Vagina (tissue), 2 donors: ENCODE measurements at places on chromosomes 6 and 20.

GRCh38 chr6:116866281-116866871 lies 10.7 kb upstream of the RFX6 start:
- DNase-seq, result no peak

DNA sequence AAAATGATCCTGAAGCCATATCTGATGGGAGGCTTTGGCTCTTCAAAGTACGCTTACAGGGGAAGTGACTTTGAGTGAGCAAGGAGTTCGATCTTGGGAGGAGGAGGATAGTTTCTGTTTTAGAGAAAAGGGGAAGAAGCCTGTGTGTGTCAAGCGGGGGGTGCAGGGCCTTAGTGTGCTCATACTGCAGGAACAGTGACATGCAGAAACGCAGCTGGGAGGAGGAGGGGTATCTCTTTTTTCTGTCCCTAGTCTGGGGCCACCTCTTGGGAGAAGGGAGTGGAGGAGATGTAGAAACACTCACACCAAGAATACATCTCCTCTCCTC lies 19.8 kb downstream of the SIRPD start:
- no peak for DNase-seq

DNA sequence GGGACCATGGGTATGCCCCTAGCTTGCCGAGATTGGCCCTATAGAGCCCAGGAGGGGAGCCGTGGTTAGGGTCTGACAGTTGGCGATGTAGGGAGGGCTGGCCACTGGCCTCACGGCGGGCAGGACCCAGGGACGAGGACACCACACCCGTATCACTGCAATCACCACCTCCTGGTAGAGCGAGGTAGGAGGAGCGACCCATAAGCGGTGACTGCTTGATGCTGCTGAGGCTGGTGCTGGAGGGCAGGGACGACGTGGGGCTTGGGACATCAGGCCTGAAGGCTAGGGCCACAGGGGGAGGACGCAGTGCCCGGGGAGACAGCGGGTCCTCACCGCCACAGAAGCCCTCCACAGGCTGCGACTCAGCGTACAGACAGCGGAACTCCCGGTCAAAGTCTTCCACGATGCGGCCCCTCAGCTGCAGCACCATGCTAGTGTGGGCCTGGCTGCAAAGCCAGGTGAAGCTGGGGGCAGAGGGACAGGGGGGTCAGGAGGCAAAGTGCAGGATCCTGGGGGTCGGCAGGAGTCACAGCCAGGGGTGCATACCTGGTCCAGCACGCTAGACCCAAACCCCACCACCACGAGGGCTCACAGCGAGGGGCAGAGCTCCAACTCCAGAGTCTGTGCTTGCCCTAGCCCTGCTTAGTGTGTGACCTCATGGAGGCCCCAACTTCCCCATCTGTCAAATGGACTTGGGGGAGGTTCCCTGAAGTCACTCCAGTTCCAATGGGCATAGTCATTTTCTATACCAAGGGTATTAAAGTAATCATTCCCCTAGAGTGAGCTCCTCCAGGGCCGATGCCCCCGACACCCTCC lies 3.1 kb upstream of the EIF6 start:
- no peak for DNase-seq

DNA sequence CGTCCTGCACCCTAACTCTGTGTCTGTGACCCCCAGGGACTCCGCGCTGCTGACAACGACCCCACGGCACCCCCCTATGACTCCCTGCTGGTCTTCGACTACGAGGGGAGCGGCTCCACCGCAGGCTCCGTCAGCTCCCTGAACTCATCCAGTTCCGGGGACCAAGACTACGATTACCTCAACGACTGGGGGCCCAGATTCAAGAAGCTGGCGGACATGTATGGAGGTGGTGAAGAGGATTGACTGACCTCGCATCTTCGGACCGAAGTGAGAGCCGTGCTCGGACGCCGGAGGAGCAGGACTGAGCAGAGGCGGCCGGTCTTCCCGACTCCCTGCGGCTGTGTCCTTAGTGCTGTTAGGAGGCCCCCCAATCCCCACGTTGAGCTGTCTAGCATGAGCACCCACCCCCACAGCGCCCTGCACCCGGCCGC lies 129.0 kb downstream of the TAF4 start:
- no peak for DNase-seq

DNA sequence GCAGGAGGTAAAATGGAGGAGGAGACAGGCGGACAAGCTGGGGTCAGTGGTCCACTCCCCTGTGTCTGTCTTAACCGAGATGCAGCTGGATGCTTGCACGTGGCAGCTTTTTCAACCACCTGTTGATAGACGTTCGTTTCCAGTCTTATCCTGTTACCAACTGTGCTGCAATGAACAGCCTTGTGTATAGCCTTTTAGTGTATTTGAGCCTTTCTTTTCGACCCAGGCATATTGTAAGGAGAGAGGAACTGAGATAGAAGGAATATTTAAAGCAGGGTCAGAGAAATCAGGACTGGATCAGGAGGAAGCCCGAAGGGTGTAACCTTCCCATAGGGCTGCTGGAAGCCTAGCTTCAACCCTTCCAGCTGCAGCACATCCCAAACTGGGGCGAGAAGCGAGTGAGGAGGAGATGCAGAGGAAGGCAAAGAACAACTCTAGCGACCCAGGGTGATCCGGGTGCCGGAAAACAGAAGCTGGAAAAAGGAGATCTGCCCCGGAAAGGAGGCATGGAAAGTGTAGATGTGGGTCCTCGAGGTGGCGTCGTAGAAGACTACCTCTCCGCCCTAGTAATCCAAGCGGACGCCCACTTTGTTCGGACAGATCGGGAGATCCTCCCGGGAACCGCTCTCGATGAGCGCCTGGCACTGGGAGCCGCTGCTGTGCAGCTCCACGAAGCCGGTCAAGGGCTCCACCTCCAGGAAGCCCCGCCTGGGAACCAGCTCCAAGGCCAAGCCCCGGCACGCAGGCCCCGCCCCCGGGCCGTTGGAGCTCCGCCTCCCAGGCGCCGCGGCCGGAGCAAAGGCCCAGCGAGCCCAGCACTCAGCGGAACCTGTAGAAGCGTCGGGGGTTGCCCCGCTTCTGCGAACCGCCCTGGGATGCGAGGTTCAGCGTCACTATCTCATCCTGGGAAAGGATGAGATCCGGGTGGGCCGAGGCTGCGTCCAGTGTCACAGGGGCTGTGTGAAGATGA lies 11.2 kb downstream of the TRIM31 start:
- peak; percentile 92 for DNase-seq
